ENCODE measurements at places on chromosomes 4 and X.

DNA sequence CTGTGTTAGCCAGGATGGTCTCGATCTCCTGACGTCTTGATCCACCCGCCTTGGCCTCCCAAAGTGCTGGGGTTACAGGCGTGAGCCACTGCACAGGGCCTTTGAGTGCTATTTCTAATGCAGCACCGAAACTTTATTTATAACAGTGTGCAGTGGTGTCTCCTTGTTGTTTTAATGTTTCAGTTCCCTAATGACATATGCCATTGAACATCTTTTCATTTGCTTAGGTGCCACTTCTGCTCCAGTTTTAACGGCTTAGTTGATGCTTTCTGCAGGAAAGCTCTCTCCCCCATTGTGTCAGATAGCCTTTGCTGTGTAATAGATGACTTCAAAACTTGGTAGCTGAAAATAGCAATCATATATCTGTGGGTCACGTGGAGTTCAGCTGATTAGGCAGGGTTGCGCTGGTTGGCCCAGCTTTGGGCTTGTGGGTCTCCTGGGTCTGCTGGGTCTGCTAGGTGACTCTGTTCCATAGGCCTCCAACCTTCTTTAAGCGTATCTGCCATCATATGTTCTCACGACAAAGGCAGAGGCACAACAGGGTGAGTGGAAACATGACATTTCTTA is 76.4 kb upstream of the SHISA3 start:
- DNase-seq: no peak

DNA sequence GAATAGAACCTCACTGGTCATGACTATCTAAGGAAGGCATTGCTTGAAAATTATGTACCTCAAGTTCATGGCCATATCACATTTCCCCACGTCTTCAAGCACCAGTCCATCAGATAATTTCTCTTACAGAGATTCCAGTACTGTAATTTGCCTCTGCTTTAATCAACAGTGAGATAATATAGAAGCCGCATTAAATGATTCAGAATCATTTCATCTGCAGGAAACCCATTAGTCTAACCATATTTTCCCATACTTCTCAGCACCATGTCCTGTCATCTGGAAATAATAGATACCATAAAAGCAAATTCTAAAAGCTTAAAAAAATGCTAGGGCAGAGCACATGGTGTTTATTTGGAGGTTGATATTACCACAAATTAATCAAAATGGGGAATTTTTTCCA is 310.3 kb upstream of the SLIT2 start:
- DNase-seq: no peak

- DNase-seq: no peak
These were observed 23.4 kb downstream of the WFS1 start for GRCh38 chr4:6293097-6293445.

- no peak for DNase-seq
These were observed 300.7 kb downstream of the USP46 start for GRCh38 chr4:52358366-52358765.

GRCh38 chr4:137693641-137694040 is 161.3 kb upstream of the PCDH18 start:
- DNase-seq: no peak

DNA sequence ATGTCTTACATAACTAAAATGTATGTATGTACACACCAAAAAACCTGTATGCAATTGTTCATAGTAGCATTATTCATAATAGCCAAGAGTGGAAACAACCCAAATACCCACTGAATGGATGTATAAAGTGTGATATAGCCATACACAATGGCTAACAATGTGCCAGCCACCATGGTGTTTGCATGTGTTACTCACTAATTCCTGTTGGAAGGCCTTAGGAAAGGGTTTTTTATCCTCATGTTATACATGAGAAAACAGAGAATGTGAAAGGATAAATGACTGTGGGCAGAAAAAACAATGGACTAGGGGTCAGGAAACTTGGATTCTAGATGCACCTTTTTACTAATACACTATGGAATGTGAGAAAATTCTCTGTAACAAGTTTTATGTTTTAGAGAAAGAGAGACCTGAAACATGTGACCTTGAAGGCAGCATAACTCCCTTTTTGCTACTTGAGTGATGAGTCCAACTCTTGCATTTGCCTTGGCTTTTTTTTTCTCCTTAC is 55.7 kb downstream of the TIGD2 start:
- no peak for DNase-seq

DNA sequence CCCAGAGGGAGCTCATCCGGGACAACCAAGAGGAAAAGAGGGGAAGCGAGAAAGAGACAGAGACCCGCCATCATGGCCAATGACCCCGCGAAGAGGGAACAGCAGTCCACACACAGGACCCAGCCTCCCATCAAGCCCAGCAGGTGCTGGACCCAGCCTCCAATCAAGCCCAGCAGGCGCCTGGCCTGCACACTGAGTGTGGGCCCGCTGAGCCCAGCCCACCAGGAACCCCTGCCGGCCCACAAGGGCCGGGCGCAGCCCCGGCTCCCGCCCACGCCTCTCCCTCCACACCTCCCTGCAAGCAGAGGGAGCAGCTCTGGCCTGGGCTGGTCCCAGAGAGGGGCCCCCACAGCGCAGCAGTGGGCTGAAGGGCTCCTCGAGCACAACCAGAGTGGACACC is 391.1 kb downstream of the IDS start:
- no peak for DNase-seq
